Central memory CD4-positive, alpha-beta T cell (primary cell): ENCODE measurements at places on chromosomes 6 and 20.

- DNase-seq, result no peak
Observed at GRCh38 chr6:54445207-54445606, 137.0 kb downstream of the TINAG start.

DNA sequence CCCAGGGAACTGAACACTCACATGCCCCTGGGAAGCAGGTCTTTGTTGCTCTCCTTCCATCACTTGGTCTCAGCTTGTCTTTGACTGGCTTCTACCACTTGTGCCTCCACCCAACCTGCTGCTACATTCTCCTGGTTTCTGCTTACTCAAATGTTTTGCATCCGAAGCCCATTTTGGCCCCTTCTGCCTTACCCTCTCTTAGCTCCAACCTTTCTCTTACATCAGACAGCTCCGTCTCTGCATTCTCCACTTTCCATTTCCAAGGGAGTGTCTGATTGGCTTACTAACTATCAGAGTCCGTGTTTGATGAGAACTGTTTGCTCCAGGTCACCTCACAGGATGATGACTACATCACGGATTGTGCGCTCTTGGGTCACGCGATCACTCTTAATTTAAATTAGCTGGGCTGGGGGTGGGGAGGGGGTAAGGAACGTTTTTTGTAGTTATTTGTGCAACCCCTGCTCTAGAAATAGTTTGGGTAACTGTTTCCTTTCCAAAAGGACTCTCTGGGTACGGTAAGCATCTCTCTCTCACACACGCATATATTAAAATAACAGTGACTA lies 844 bp upstream of the ABRACL start:
- DNase-seq, result peak; percentile 23

- DNase-seq, result no peak
Observed at GRCh38 chr6:112269114-112269513, 14.7 kb upstream of the LAMA4 start.

- DNase-seq, result no peak
Observed at GRCh38 chr6:1913577-1913976, 303.9 kb downstream of the FOXC1 start.

DNA sequence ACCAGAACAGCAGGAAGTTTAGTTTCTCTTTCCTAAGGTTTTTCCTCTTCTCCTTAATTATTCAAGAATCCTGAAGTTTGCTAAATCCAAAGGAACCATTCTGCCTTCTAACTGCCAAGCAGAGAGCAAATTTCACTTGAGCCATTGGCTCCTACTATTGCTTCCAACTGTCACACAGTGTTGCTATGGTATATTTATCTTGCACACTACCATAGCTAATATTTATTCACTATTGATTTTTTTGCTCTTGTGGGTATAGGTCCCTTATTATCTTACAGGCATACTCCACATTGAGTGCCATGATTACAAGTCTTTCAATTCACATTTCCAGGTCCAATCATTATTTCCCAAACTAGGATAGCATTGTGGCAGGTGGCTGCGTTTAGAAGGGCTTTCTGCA lies 266.7 kb upstream of the FLRT3 start:
- DNase-seq, result no peak

- no peak for DNase-seq
Observed at GRCh38 chr6:423799-424345, 32.3 kb downstream of the IRF4 start.

DNA sequence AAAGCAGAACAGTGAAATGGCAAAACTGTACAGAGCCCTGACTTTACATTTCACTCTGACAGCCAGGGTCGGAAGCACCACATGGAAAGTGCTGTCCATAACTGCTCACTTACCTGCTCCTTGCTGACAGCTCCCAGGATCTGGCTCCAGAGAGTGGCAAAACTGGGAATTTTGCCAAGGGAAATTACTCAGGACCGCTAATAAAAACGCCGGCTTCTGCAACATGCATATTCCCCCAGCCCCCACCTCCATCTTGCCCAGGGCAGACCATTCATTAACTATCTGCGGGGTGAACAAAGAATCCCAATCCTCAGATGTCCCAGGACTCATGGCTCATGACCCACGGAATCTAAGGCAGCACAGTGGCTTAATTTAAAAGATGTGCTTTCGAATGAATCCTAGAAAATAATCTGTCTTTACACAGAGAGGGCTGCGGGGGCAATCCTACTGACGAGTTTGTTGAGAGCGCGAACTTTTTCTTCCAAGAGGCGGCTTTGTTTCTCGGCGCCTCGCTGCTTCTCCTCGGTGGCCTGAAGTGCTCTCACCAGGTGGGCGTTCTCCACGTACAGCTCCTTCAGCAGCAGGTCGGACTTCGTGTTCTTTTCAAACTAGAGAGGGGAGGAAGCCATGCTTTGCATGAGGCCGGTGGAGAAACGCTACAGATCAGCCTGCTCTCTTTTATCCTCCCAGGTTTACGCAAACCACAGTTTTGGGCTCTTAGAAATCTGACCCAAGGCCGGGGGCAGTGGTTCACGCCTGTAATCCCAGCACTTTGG lies 45.8 kb downstream of the GINS1 start:
- no peak for DNase-seq

DNA sequence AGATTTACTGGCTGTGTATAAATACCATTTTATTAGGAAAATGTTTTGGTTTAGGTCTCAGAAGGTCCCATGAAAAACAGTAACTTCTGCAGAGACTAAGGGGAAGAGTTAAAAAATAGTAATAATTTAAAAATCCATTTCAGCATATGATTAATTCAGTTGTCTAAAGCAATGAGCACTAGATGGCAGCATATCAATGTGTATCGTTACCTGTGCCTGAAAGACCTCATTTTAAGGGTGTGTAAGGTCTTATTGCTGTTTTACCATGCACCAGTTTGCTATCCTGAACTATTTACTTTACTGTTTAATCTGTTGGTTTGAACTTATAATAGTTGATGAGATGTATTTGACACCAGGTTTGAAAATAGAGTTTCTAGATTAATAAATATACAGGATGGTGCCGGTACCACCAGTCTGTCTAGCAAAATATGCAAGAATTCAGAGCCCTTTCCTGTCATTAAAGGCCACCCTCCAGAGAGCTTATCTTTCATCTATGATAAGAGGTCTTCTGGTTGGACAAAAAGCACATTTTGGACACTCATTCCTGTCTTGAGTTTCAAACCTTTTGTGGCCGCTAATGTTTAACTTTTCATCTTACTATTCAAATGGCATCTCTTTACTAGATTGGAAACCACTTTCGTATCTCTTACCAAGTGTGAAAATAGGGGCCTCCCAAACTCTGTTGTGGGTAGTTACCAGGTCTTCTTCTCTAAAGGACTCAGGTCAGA lies 8.9 kb upstream of the AHI1 start:
- DNase-seq, result peak; percentile 33

DNA sequence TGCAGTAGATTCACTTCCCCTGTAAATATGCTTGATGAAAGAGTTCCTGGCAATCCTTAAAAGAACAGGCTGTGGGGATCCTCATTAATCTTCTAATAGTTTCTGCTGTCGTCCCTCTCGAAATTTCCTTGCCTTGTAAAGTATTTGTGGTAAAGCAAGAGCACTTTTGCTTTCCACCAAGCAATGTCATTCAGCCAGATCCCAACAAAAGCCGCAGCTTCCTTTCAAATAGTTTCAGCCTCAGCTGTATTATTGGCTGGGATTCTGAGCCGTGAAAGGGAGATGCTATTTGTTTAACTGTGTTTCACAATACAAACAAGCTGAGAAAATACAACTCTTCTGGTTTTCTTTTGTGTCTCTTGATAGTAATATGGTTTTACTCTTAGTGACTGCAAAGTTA lies 48.9 kb upstream of the EPHA7 start:
- DNase-seq, result no peak
